SW 1271 (cell line): ENCODE measurements at places on chromosomes 4 and X.

- no peak for DNase-seq
Observed at GRCh38 chr4:65021149-65021548, 611.9 kb upstream of the TECRL start.

DNA sequence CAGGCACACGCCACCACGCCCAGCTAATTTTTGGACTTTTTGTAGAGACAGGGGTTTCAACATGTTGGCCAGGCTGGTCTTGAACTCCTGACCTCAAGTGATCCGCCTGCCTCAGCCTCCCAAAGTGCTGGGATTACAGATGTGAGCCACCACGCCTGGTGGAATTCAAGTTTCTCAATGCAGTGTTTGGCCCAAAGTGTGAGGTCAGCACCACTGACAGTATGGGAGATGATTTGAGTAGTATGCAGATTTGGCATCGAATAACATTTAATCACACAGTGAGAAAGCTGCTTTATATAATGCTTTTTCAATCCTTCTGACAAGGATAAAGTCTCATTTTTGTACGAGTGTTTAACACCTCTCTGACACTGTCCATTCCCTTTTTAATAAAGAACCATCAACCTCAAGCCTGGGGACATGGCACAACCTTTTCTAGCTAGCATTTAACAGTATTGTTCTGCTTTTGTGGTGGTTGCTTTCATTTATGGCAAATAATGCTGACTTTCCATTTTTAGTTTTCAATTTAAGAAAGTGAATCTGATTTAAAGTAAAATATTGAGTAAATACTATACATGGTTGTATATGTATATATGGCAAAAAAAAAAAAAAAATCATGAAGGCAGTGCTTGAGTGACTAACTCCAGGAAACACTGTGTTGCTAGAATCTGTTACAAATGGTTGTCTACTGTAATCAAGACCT lies 4.3 kb upstream of the NSUN7 start:
- DNase-seq, result no peak

DNA sequence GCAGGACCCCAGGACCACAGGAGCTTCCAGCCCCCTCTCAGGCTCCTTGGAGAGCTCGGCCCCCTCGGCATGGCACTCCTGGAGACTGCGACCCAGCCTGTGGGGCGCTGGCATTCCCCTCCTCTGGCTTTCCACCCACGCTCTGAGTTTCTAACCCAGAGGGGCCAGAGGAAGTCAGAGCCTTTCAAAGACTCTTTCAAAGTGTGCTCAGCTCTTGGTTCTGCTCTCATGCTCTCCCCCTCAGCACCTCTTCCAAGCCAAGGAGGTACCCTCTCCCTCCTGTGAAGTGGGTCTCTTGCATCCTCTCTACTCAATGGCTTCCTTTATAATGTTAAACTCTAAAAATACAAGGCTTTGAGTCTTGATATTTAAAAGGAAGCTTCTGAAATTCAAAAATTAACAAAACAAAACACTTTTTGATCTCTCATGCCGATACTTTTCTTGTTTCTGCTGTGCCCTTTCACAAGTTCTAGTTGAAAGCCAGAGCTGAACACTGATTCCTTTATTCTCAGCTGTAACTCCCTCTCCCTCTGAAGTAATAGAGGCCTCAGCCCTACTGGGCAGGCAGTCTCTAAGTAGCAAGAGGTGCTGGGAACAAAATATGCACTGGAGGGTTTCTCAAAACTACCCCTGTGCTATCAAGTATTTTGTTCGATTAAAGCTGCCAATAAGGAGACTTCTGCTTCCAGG lies 82.8 kb downstream of the NAT8L start:
- no peak for DNase-seq

GRCh38 chr4:89069481-89069880 lies 12.5 kb upstream of the FAM13A start:
- no peak for DNase-seq

- no peak for DNase-seq
Observed at GRCh38 chrX:43835559-43835958, 46.7 kb downstream of the MAOB start.

- no peak for DNase-seq
Observed at GRCh38 chrX:53544936-53545335, 110.8 kb upstream of the HSD17B10 start.

GRCh38 chr4:68267433-68267944 lies 22.0 kb upstream of the TMPRSS11B start:
- DNase-seq, result no peak

GRCh38 chr4:176009254-176009653 lies 56.4 kb upstream of the WDR17 start:
- no peak for DNase-seq

- DNase-seq, result no peak
Observed at GRCh38 chr4:118773429-118773792, 62.5 kb downstream of the SEC24D start.

DNA sequence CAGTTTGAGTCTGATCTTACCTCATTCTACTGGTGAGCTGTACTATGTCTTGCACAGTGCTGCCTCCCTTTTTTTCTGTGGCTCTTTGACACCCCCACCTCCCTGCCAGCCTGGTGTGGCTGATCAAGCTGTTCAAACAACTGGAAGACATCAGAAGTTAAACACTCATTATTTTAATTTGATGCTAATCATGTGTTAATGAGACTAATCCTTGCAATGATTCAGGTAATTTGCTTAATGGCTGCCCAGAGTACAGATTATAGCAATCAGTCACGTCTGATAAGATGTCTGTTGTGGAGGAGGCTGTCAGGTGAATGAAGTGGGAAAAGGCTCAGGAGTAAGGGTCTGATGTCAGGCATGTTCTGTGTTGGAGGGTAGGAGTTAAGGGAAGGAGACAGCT lies 87.4 kb upstream of the GK2 start:
- DNase-seq, result no peak

- no peak for DNase-seq
Observed at GRCh38 chr4:12123707-12124106, 695.0 kb upstream of the HS3ST1 start.

GRCh38 chrX:154068560-154068959 lies 29.0 kb downstream of the MECP2 start:
- DNase-seq, result no peak

DNA sequence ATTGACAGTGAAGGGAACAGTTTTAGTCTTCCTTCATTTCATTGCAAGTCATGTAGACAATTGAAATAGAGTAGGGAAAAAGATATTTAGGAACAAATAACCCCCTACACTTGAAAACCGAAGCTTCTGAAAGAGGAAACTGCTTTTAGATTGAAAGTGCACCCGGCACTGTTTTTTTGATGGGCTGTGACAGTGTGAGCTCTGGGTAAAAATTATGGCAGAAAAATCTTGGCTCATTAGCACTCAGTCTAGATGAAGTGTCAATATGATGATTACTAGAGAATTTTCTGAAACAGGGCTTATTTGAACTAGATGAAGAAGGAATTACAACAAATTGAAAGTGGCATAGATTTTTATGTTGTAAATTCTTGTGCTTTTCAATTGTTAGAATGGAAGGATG lies 1132.4 kb downstream of the RAPGEF2 start:
- DNase-seq, result no peak

- no peak for DNase-seq
Observed at GRCh38 chr4:47498899-47499298, 13.8 kb downstream of the ATP10D start.

- no peak for DNase-seq
Observed at GRCh38 chr4:158268553-158268952, 58.3 kb downstream of the TMEM144 start.

DNA sequence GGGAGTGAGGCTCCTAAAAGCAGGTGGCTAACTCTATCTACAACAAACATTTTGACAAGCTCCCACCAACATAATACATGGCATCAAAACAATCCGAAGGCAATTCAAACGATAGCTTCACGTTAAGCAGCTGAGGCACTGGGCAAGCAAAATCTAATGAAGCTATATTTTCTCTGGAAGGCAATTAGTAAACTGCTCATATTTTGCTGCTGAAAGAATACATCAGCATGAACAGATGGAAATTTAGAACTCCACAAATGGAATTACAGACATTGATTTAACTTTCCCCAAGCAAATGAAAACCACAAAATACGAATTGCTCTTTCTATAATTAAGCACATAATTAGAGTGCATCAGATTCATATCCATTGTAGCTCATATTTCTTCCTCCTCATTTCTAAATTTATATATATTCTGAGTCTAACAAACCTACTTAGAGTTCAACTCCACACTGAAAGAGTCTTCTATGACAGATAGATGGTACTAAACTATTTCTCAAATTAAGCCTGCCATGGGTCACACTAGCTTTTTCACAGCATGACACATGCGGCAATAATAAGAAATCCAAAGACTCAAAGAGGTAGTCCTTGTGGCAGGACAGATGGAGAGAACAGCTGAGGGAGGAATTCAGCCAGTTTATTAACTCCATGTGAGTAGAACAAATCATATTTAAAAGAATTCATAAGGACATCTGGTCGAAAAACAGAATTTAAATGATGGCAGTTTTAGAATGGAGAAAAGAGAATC lies 305.4 kb downstream of the MAPK10 start:
- DNase-seq, result no peak

DNA sequence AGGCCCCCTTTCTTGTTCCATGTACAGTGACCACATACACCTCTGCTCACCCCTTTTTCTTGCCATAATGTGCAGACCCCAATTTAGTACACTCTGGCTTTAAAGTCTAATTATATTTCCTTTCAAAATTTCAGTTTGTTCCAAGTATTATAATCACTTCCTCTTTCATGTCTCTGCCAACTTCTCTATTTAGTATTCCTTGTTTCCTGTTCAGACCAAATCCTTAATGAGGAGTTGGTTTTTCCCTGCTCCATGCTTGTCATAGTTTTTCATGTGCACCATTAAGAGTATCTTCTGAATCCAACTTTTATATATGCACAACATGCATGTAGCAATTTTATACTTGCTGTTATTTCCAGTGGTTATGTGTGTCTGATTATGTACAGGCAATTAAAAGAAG lies 32.3 kb downstream of the USP53 start:
- DNase-seq, result no peak

DNA sequence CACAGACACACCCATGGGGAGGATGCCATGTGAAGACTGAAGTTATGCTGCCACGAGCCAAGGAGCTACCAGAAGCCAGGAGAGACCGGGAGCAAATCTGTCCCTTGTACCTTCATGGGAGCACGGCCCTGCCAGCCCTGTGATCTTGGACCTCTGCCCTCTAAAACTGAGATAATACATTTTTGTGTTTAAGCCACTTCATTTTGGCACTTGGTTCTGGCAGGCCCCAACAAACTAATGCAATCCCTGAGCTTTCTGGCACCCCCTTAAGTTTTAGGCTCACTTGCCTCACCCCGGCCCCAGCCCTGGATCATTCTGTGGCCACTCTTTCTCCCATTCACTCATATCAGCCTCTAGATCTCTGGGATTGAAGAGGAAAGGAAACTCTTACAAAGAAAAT lies 35.4 kb downstream of the SEL1L3 start:
- DNase-seq, result no peak

DNA sequence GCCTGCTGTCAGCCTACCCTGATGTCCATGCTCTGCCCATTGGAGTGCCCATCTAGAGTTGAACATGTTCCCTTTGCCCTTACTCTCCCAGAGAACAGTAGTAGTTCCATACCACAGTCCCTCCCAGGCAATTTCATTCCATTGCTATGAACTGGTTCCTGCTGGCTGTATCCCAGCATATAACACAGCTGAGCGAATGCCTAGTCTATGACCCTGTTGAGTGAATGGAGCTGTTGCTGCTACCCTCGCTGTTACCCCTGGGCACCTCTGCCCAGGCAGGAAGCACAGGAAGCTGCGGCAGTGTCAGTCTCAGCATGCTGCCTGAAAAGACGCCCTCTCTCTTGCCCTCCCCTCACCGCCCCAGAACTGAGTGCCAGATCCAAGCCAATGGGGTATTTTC lies 73.3 kb downstream of the SOX3 start:
- DNase-seq, result no peak

DNA sequence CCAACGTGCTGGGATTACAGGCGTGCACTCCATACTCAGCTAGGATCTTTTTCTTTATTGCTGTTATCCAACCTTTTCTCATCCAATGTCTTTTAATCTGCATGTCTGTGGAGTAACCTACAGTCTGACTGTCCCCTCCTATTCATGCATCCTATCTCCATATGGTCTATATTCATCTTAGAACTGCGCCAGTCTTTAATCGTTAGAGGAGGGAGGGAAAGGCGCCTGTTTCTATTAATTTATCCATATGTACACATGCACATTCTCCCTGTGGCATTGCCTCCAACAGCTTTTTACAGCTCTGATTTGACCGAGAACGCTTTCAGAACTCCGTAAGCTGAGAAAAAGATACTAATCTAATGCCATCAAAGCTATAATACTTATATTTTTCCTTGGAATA lies 9.8 kb downstream of the DCTD start:
- DNase-seq, result no peak

DNA sequence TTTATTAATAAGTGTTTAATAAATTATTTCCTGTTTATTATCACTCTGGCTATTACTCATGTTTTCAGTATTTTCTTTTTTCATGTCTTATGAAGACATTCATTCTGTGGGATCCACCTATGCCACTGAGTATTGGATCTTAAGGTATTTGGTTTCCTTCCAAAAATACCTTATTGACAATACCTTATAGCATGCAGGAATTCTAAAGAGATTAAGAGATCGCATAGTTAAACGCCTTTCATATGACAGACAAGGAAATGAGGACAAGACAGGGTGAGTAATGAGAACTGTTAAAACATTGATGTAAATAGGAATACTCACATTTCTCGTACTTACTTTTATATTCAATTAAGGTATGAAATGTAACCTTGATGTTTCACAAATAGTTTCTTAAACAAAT lies 38.2 kb upstream of the TMPRSS11B start:
- DNase-seq, result no peak

- DNase-seq, result no peak
Observed at GRCh38 chrX:136755411-136755810, 25.3 kb downstream of the ARHGEF6 start.

DNA sequence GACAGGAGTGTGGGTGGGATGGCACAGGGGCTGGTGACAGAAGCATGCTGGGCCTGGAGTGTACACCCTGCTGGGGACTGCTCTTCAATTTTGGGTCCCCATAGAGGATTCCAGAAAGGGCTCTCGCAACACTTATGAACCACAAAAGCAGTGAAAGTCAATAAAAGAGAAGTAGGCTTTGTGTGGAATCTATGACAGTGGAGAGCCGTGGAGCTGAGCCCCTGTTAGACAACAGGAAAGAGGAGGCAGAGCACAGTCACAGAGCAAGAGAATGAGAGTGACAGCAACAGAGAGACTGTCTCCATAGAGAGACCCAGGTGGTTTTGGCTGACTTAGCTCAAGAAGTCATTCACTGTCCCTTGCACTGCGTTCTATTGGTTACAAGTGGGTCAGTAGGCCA lies 135.1 kb upstream of the ATP6AP2 start:
- no peak for DNase-seq

DNA sequence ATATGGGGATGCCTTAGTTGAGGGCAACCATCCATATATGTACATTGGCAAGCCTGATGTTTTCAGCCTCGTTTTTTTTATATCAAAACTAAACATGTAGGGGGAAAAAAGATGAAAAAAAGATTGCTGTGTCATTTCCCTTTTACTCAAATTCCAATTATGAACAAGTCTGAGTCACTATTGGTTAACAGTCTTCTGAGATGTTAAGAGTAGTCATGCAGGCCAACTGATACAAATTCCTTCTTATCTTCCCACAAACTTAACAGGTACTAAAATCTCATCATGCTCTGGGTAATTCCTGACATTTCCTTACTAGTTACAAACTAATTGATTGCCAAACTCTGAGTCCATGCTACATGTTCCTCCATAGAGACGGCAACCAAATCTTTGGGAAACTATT lies 222.1 kb downstream of the FRMPD4 start:
- no peak for DNase-seq
